Activated CD8-positive, alpha-beta memory T cell treated with anti-CD3 and anti-CD28 coated beads for 1 hour (primary cell): ENCODE measurements at places on chromosomes 4 and X.

- DNase-seq = no peak
These were observed 12.6 kb upstream of the MXD4 start for GRCh38 chr4:2274320-2275043.

GRCh38 chrX:10965174-10965798 lies 145.8 kb upstream of the HCCS start:
- DNase-seq = no peak

DNA sequence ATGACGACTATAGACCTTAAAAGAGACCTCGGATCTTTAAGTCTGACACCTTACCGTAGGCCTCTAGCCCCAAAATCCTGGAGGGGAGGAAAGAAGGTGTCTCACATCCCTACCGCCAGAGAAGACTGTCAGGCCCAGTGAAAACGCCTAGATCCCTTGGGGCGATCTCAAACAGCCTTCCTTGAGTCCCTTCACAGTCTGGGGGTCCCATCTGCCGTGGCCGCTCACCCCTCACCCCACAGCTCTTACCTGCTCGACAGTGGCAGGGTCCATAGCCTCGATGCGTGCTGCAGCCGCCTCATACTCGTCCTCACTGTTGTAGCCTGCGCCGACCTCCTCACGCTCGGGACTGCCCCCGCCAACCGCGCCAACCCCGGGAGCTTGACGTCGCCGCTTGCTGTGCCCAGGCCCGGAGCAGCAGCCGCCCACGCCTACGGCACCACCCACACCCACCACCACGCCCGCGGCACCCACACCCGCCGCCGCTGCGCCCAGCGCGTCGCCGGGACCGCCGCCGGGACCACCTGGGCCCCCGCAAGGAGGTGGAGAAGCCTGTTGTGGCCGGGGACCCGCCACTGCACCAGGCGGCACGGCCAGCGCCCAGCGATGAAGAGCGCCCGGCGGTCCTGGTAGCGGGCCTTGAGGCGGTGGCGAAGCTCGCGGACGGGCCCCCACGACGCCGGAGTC lies 536 bp downstream of the OTUD5 start:
- peak; percentile 33 for DNase-seq

DNA sequence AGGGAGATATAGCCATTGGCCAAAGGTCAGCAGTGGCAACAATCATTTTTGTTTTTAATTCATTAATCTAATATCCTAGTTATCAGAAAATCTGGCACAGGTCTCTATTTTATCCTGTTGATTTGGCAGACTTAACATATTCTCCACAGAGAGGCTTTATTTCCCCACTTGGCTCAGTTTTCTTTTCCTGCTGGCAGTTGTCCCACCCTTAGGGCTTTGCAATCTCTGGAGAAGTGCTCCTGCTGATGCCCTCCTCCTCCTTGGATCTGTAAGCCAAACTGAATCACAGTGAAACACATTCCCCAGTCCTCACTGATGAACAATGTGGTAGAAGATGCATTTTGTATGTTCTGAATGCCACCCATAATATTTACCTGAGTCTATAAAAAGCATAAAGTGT lies 889.7 kb downstream of the PDHA2 start:
- DNase-seq = no peak

GRCh38 chr4:183011213-183011907 lies 87.7 kb upstream of the WWC2 start:
- no peak for DNase-seq

DNA sequence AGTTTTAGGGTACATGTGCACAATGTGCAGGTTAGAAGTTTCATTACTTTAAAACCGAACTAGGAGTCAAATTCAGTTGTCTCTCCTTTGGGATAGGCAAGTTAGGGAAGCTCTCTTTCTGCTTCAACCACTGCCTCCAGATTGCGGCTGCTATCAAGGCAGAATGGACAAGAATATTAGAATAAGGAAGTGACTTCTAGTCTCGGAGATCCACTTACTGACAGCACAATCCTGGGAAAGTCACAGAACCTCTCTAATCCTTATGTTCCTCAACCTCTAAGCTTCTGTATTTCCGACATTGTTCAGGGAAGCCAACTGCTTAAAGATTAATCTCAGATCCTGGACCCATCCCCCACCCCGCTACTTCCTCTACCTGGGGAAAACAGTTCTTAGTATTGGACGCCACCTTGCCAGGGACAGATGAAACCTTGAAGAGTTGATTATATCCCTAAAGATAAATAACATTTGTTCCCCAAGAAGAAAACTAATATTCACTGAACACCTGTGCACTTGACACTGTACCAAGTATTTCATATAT lies 2.1 kb downstream of the NUP62CL start:
- no peak for DNase-seq

DNA sequence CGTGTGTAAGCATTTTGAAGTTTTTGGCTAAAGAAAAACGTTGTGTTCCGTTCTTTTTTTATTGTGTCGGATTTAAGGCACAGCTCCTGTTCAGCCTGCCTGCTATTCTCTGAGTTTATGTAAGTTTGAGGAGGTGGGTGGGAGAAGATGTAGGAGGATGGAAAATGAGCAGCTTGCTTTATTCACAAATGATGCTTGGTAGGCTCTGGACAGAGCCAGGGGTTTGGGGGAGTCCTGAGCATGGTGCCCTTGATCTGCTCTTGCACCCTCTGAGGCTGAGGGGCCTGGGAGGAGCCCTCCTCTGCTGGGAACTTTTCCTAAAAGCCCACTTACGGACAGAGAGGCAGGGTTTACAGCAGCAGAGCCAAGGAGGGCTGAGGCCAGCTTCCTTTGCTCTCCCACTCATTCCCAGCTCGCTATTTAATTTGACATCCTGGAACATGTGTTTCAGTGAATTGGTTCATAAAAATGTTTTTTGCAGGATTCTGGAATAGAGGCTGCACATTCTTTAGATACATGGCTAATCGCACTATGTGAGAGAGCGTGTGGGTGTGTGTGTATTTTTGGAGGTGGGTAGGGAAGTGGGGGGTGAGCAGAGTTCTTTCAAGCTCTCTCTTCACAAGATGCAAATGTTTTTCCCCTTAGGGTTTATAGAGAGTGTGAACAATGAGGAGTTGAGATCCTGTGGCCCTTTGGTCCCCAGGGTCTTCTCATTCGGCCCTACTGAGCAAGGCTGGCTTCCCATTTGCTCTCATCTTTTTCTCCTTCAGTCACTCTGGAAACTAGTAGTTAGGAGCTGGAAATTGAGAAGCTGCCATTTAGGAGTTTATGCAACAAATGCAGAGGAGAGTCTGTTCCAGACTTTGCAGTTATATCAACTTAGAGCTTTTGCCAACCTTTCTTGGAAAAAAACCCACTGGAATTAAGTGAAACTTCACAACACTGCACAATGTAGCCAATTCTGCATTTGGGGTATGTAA lies 32.1 kb downstream of the TMEM131L start:
- DNase-seq = no peak
